CD4-positive, alpha-beta memory T cell (primary cell): ENCODE measurements at places on chromosomes 6 and 20. TPM values are rescaled to one million over a fixed set of nuclear protein-coding genes. Genes with fewer than 3 reads are reported as not detected.

GRCh38 chr6:122568797-122569221 is 41.4 kb upstream of the PKIB start:
- no peak for DNase-seq
- H3K36me3 ChIP-seq, result no peaks in the 10 kb centered on the region
- H3K27me3 ChIP-seq, result no peaks in the 10 kb centered on the region
- no peak overlapping the region for H3K4me3 ChIP-seq
- no peaks in the 10 kb centered on the region for H3K4me1 ChIP-seq
- no peak overlapping the region for H3K27ac ChIP-seq

- no peak overlapping the region for H3K4me3 ChIP-seq
- no peaks in the 10 kb centered on the region for H3K4me1 ChIP-seq
- H3K36me3 ChIP-seq, result no peaks in the 10 kb centered on the region
- no peaks in the 10 kb centered on the region for H3K27me3 ChIP-seq
- no peak overlapping the region for H3K27ac ChIP-seq
Measured at GRCh38 chr6:25928562-25929324, 1.7 kb downstream of the SLC17A2 start.

- H3K4me3 ChIP-seq, result no peak overlapping the region
- no peaks in the 10 kb centered on the region for H3K36me3 ChIP-seq
- no peak overlapping the region for H3K27ac ChIP-seq
Measured at GRCh38 chr20:8578161-8578865, 446.2 kb downstream of the PLCB1 start.

DNA sequence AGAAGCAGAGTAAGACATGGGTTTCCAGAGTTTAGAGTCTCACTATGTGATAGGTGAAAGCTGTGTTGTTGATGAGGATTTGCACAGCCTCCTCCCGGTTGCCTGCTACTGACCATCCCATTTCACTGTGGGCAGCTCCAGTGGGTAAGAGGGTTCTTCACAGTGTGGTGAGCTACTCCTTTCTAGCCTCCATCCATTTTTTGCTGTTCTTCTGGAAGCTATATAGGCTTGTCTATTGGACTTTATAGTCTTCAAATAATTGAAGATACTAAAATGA is 13.4 kb downstream of the UST start:
- no peaks in the 10 kb centered on the region for H3K27me3 ChIP-seq
- DNase-seq, result no peak
- H3K4me3 ChIP-seq, result peak overlapping the region; percentile 6
- H3K36me3 ChIP-seq, result no peaks in the 10 kb centered on the region
- H3K4me1 ChIP-seq, result peaks cover 63% of the 10 kb centered on the region

DNA sequence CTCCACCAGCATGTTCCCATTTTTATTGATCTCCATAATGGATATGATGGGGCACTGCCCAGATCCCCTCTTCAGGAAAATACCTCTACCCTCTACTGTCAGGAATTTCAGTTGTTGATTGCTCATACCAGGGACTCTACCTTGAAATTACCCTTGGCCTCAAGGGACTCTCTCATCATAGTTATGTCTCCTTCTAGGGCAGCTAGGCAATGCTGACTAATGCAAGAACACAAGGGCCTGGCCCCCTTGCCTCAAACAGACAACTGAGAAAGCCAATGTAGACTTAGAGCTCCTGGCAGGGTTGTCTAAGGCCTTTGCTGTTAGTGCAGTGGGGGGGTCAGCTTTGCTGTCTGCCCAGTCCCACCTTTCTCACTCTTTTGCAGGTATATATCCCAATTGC is 493.1 kb downstream of the BTBD3 start:
- no peak overlapping the region for H3K4me3 ChIP-seq
- DNase-seq, result no peak
- H3K36me3 ChIP-seq, result no peaks in the 10 kb centered on the region
- H3K4me1 ChIP-seq, result no peaks in the 10 kb centered on the region
- H3K27ac ChIP-seq, result no peak overlapping the region

Gene KLC4
- 9.7 TPM for polyA plus RNA-seq

Gene KCNK16
- polyA plus RNA-seq, result not detected
